Psoas muscle (tissue), 8 donors: ENCODE measurements at places on chromosomes 12 and 14. TPM values are rescaled to one million over a fixed set of nuclear protein-coding genes. Genes with fewer than 3 reads are reported as not detected.

DNA sequence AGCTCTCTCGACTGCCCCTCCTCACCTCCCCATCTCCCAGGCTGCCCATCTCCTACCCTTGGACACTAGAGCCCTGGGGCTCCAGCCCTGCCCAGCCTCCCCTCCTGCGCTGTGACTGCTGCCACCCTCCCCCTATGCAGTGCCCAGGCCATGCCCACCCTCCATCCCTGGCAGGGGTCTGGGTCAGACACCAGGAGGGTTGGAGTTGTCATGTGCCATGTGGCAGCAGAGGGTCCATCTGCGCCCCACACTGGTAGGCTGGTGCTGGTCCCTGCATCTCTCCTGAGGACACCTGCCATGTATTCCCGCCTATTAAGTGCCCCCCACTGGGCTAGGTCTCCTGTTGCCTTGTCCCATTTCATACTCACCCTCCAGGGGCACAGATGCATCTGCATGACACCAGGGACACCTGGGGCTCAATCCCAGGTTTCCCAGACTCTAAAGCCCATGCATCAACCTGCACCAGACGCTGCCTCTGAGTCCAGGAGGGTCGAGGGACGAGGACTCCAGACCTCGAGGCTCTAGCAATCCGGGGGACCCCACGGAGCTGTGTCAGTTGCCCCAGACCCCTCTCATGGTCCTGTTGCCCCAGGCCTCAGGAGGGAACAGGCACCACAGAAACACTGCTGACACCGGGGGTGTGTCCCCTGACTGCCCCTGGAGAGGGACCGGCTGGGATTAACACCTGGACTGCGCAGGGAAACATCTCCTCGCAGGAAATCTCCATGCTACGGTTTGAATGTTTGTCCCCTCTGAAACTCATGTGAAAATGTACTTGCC is 23.4 kb upstream of the SFSWAP start:
- no peaks in the 10 kb centered on the region for H3K4me1 ChIP-seq
- H3K4me3 ChIP-seq, result no peak overlapping the region
- DNase-seq, result no peak
- no peak overlapping the region for H3K27ac ChIP-seq
- peaks cover 4% of the 10 kb centered on the region for H3K27me3 ChIP-seq

DNA sequence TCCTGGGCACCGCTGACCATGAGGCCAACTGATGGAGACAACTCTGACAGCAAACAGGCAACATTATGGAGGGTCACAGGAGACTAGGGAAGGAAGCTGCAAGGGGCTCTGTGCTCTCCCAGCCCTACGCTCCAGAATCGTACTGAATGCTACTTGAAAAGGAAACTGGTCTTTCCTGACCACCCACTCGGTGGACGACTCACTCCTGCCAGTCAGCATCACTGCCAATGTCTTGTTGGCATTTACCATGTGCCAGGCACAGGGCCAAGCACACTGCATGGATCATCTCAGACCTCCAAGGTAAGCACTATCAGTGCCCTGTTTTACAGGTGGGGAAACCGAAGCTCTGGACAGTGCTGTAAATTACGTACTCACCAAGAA is 38.0 kb downstream of the CCDC85C start:
- H3K4me1 ChIP-seq, result peaks cover 25% of the 10 kb centered on the region
- H3K36me3 ChIP-seq, result no peaks in the 10 kb centered on the region
- H3K4me3 ChIP-seq, result no peak overlapping the region
- no peaks in the 10 kb centered on the region for H3K27me3 ChIP-seq

GRCh38 chr14:51293149-51293911 is 53.3 kb downstream of the TMX1 start:
- H3K4me3 ChIP-seq, result no peak overlapping the region
- H3K36me3 ChIP-seq, result no peaks in the 10 kb centered on the region
- H3K27ac ChIP-seq, result peak overlapping the region; percentile 10
- DNase-seq, result peak; percentile 51
- no peaks in the 10 kb centered on the region for H3K27me3 ChIP-seq

GRCh38 chr12:109621901-109622364 is 48.3 kb downstream of the MVK start:
- H3K36me3 ChIP-seq, result no peaks in the 10 kb centered on the region
- no peak for DNase-seq
- no peak overlapping the region for H3K4me3 ChIP-seq
- H3K27me3 ChIP-seq, result no peaks in the 10 kb centered on the region

- peak overlapping the region; percentile 95 for H3K27ac ChIP-seq
- H3K4me3 ChIP-seq, result no peak overlapping the region
- DNase-seq, result no peak
These were observed 1.8 kb upstream of the CKAP4 start for GRCh38 chr12:106249411-106250135.

DNA sequence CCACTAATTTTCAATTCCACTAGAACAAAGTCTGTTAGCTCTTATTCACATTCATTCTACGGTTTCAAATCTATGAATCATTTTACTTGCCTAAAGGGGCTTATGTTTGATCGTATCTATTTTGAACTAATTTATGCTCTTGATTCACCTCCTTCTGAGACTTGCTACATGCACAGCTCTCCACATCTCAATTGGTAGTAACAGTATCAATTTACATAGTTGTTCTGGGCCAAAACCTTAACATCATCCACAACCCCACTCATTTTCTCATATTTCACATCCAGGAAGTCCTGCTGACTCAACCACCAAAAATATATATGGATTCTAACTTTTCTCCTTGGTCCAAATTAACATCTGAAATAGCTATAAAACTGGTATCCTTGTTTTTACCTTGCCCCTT is 208.6 kb downstream of the RASSF9 start:
- no peaks in the 10 kb centered on the region for H3K4me1 ChIP-seq
- no peak overlapping the region for H3K4me3 ChIP-seq
- H3K27me3 ChIP-seq, result no peaks in the 10 kb centered on the region
- no peak for DNase-seq

COL2A1 gene
- 0.06 TPM for total RNA-seq

CAPZA3 gene
- not detected for total RNA-seq

GRCh38 chr12:45582536-45582935 is 147.0 kb upstream of the ARID2 start:
- H3K4me3 ChIP-seq, result no peak overlapping the region
- no peaks in the 10 kb centered on the region for H3K27me3 ChIP-seq
- H3K36me3 ChIP-seq, result no peaks in the 10 kb centered on the region
- no peak for DNase-seq
- no peak overlapping the region for H3K27ac ChIP-seq
- no peaks in the 10 kb centered on the region for H3K4me1 ChIP-seq

TMTC2 gene
- total RNA-seq, result 2.2 TPM

DNA sequence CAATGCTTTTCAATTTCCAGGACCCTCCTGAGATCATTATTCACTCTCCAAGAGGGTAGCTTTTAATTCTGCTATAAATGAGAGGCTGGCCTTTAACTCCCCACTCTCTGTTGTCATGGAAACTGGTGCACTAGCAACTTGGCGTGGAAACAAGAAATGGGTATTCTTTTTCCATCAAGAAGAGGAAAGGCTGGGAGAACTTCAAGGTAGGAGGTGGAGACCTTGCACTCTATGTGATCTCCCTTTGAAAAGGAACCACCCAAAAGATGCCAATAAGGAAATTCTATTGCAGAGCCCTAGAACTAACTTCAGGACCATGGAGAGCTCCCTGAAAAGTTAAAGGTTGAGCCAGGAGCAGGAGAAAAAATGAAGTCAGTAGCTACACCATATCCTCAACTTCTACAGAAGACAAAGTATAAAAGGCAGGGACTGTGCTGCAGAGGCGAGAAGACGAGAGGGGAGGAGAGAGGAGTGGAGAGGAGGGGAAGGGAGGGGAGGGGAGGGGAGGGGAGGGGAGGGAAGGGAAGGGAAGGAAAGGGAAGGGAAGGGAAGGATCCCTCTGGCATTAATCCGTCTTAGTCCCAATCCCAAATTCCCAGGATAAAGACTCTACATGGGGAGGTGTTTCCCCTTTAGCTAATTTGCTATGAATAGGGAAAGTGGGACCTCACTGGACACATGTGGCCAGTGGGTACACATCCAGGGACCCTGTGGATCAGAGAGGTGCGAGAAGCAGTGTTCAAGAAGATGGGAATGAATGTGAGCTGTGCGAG is 46.7 kb upstream of the FICD start:
- H3K4me1 ChIP-seq, result no peaks in the 10 kb centered on the region
- no peak overlapping the region for H3K4me3 ChIP-seq
- H3K27ac ChIP-seq, result no peak overlapping the region
- H3K27me3 ChIP-seq, result no peaks in the 10 kb centered on the region
- no peak for DNase-seq
- no peaks in the 10 kb centered on the region for H3K36me3 ChIP-seq

DNA sequence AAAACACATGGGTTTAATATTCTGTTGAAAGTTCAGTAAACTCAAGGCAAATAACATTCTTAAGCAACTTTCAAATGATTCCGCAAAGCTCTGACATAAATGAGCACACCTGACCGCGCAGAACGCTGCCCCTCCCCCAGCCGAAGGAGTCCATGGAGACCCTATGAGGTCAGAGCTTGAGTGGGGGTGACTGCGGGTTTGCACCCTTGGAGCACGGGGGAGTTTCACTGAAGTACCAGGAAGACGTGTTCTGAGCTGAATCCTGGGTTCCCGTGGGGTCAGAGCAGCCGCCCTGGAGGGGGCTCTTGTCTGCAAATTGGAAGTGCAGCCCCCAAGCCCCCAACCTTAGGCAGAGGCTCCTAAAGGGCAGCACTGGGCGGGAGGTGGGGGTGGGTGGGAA is 324.1 kb upstream of the SFSWAP start:
- no peak for DNase-seq
- no peak overlapping the region for H3K27ac ChIP-seq
- H3K36me3 ChIP-seq, result no peaks in the 10 kb centered on the region
- peaks cover 20% of the 10 kb centered on the region for H3K27me3 ChIP-seq
- H3K4me1 ChIP-seq, result no peaks in the 10 kb centered on the region
- no peak overlapping the region for H3K4me3 ChIP-seq

- H3K4me3 ChIP-seq, result peak overlapping the region; percentile 92
- peaks cover 8% of the 10 kb centered on the region for H3K4me1 ChIP-seq
- H3K27ac ChIP-seq, result peak overlapping the region; percentile 90
- DNase-seq, result peak; percentile 74
- H3K36me3 ChIP-seq, result peaks cover 9% of the 10 kb centered on the region
These were observed 657 bp downstream of the PEBP1 start for GRCh38 chr12:118136559-118137003.

DNA sequence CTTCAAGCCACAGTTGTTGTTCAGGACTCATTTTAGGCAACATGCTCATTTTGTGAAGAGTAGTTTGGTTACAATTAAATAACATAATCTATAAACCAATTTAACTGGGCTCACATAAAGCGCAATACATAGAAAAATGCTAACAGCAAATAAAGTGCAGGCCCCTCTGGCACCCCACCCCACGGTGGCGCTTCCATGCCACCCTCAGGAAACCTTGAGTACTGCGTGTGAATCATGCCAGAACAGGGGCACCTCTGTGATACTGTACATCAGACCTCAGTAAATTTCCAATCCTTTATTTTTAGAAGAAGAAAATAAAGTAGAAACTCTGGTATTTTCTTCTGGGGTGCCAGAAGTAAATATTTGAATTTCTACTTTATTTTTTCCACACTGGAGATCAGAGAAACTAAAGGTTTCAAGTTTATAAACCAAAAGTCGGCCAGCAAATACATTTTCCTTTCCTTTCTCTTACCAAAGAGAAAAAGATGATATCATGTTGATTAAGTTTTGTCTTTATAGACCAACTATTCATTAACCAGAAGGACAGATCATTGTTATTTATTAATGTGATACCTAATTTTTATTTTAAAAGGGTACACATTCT is 316.8 kb downstream of the PAWR start:
- no peak overlapping the region for H3K4me3 ChIP-seq
- no peaks in the 10 kb centered on the region for H3K4me1 ChIP-seq
- H3K36me3 ChIP-seq, result no peaks in the 10 kb centered on the region
- no peaks in the 10 kb centered on the region for H3K27me3 ChIP-seq
- no peak for DNase-seq
